ENCODE measurements at places on chromosomes 5 and 9.

GRCh38 chr9:28050046-28050445, 476.8 kb upstream of the C9orf72 start:
- no peak for DNase-seq

DNA sequence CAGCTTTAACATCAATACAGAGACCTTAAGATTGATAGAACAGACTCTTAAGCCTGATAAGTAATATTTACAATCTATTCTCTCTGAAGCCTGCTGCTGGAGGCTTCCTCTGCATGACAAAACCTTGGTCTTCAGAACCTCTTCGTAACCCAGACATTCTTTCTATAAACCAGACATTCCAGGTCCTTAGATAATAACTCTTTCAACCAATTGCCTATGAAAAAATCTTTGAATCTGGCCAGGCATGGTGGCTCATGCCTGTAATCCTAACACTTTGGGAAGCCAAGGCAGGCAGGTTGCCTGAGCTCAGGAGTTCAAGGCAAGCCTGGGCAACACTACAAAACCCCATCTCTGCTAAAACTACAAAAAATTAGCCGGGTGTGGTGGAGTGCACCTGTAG, 327.8 kb downstream of the ENC1 start:
- DNase-seq, result no peak

- DNase-seq, result no peak
Measured at GRCh38 chr9:117705386-117705785, 1.2 kb downstream of the TLR4 start.

- DNase-seq, result no peak
Measured at GRCh38 chr9:112764344-112764743, 13.8 kb downstream of the SNX30 start.

DNA sequence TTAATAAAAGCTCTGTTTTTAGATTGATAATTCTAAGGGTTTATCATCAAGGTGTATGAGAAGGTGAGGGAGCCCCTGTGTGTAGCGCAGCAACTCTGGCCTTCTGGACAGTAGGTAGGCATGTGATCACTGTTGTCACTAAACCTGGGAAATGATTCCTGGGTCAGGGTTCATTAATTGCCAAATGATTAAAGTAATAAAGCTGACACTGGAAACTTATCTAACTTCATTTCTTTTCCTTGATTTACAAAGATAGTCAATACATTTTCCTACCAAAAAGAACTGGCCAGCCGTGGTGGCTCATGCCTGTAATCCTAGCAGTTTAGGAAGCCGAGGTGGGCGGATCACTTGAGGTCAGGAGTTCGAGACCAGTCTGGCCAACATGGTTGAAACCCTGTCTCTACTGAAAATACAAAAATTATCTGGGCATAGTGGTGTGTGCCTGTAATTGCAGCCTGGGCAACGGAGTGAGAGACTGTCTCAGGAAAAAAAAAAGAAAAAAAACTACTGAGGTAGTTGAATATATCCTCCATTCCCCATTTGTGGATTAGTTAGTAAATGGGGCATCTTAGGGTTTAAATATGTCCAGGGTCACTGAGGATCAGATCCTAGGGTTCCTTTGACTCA, 2.4 kb downstream of the EHMT1 start:
- DNase-seq, result no peak

DNA sequence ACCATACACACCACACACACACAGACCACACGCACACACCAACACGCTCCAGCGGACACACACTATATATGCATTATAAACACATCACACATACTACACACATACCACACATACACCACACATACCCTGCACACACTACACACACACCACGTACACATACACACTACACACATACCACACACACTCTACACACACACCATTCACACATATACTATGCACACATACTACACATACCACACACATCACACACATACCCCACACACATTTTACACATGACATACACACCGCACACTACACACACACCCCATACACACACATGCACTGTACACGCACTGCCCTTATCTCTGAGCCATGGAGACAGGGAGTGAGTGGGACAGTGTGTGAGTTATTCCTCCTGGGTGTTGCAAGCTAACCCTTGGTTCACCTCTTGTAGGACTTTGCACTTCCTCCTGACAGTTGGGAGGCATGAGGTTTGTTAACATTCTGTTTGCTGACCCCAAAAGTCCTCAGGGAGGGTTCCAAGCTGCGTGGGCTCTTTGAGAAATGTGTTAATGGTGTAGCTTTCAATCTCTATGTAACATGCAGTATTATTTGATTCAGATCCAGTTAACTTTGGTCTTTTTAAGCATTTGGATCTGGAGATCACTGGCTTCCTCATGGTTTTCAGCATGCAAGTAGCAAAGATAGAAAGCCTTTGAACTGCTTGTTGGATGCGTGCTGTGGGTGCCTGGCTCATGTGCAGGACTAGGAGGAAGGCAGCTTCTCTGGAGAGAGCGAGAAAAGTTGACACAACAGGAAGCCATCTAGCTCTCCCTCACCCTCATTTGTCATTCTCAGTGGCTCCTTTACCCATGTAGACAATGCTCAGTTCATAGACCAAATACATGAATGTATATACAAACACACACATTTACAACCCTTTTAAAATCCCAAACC, 13.7 kb downstream of the IL31RA start:
- no peak for DNase-seq

DNA sequence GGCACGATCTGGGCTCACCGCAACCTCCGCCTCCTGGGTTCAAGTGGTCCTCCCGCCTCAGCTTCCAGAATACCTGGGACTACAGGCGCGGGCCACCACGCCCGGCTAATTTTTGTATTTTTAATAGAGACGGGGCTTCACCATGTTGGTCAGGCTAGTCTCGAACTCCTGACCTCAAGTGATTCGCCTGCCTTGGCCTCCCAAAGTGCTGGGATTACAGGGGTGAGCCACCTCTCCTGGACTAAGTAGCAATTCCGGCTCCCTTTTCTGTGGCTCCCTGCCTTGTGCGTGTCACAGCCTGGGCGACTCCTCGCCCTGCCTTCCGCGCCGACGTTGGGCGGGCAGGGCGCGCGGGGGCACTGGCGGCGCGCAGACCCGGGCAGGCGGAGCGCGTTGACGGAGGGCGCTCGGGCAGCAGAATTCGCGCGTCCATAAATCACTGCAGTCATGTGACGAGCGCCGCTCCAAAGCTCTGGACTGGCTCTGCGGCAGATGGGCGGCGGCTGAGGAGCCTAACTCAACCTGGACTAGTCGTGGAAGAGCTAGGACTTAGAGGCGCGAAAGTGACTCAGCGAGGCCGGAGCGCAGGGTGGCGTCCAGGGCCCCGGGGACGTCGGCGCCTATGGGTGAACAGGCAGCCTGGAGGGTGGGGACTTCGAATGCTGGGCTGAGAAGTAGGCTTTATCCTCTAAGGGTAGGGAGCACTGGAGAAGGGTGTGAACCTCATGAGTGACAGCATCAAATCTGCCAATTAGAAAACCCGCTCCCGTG, 1.4 kb upstream of the CIZ1 start:
- no peak for DNase-seq

DNA sequence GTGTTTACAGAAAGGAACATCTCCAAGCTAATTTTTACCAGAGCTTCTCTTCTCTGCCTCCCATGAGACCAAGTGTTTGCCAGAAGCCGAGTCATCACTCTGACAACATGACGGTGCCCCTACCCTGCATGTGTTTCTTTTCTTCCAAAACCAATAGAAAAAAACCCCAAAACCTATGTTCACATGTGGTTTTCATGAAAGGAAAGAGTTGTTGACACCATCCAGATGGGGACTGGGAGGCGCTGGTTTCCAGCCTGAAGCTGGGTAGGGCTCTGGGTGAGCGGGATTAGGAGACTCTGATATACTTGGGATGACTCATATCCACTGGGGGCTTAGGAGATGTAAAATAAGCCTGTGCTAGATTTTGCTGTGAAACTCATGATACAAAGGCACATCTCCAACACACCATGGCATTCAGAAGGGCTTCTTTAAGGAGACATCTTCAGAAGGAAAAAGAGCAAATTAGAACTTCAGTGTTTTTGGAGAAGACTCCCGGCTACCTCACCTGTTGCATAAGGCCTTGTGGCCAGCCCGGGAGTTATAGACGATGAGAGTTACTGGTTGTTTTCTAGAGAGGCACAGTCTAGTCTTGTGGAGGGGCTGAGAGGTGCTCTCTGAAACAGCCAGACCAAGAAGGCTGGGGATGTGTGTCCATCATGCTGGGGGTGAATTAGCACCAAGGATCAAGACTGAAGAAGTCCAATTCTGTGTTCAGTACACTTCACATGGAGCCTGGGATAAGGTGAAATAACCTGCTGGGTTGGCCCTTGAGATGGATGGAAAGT, 108.9 kb upstream of the LHFPL2 start:
- no peak for DNase-seq

GRCh38 chr9:19913151-19913550, 124.3 kb upstream of the SLC24A2 start:
- no peak for DNase-seq

DNA sequence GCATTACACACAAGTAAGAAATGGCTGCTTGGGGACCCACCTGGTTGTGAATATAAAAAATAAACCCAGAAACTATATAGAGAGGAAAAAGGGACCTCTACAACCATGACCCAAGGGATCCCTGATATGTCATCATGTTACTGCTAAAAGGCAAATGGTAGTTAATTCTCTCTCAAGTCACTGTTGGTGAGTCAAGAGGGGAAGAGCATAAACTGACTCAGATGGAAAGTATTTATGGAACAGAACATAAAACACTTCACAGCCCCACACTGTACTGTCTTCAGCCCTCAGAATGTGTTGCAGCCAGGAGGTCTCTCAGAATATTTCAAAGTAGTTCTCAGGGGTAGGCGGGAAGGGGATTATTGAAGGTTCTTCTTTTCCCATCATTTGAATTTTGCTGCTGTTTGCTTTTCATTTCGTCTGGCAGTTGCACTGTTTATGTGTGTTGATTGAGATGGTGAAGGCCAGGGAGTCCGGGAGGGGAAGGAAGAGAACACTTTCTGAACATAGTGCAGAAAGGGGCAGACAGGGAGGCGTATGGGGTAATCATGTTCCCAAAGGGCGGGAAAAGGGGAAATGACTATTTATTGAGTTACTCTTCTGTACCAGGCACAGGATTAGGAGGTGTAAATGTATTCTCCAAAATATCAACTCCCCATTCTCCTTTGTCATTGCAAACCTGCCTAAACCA, 85.5 kb downstream of the TEK start:
- DNase-seq, result no peak

DNA sequence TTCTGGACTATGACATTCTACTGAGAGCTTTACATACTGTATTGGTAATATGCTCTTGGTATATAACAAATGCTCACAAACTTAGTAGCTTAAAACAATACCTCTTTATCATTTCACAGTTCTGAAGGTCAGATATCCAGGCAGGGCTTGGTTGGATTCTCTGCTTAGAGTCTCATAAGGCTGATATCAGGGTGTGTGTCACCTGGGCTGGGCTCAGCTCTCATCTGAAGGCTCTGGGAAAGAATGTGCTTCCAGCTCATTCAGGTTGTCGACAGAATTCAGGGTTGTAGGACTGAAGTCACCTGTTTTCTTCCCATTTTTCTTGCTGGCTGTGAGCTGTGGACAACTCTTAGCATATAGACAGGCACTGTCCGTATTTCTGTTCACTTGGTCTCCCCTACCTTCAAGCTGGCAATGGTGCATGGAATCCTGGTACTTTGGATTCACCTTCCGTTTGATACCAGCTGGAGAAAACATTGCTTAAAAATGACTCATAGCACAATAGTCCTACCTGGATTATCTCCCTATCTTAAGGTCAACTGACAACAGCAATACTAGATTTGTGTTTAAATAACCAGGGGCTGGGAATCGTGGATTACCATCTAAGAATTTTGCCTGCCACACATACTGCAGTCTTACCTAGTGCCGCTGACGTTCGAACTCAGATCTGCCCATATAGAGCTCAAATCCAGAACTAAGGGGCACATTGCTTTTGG, 69.2 kb downstream of the RCL1 start:
- DNase-seq, result no peak

DNA sequence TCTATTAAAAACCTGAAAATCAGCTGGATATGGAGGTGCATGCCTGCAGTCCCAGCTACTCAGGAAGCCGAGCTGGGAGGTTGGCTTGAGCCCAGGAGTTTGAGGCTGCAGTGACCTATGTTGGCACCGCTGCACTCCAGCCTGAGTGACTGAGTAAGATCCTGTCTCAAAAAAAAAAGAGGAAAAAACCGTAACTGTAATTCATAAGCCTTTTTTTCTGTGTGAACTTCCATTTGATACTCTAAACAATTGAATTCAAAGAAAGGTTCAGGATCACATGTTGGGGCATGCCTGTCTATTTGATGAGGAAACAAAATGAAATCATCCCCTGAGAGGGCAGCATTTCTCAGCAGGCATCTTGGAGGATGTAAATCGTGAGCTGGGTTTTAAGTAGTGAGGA, 38.8 kb downstream of the ITGA2 start:
- DNase-seq, result no peak

DNA sequence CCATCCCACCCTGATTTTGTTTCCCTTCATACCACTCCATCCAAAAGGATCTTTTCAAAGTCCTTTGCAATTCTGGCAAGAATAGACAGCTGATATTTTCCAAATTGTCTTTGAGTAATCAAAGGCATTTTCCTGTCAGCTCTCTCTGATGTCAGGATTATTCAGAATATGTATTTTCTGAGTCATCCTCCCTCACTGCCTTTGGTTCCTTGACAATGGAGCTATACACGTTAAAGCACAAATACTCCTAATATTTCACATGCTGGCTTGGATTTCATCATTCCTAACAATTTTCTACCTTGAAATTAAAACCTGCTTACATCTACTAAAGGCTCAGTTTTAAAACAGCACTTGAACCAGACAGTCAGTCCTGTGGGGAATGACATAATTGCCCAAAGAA, 379.4 kb downstream of the GADD45G start:
- no peak for DNase-seq

- no peak for DNase-seq
Measured at GRCh38 chr9:33919276-33919897, 102.4 kb downstream of the UBE2R2 start.

DNA sequence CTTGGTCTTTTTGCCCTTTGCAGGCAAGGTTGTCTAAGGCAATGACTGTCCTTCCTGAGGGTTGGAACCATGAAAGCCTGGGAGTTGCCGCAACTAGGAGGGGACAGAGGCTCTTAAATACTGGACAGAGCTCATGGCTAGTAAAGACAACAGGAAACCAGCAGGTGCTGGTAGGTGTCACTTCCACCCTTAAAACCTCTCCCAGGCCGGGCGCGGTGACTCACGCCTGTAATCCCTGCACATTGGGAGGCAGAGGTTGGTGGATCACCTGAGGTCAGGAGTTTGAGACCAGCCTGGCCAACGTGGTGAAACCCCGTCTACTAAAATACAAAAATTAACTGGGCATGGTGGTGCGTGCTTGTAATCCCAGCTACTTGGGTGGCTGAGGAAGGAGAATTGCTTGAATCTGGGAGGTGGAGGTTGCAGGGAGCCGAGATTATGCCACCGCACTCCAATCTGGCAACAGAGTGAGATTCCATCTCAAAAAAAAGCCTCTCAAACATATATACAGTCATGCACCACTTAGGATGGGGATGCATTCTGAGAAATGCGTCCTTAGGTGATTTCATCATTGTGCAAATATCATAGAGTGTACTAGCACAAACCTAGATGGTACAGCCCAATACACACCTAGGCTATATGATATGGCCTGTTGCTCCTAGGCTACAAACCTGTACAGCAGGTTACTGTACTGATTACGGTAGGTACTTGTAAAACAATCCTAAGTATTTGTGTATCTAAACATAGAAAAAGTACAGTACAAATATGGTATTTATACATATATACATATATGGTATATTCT, 102.7 kb downstream of the HSPA4 start:
- DNase-seq, result no peak

GRCh38 chr5:6710070-6710469, 3.2 kb upstream of the TENT4A start:
- DNase-seq, result no peak

Measured in CD4-positive, alpha-beta T cell treated with Interferon alpha-2 for 1 hour (primary cell).